Stimulated activated CD8-positive, alpha-beta memory T cell treated with anti-CD3 and anti-CD28 coated beads, Interleukin-12 subunit alpha, Interleukin-12 subunit beta, amount 100 ng/mL, for 4 hours (primary cell): ENCODE measurements at places on chromosomes 4 and X.

DNA sequence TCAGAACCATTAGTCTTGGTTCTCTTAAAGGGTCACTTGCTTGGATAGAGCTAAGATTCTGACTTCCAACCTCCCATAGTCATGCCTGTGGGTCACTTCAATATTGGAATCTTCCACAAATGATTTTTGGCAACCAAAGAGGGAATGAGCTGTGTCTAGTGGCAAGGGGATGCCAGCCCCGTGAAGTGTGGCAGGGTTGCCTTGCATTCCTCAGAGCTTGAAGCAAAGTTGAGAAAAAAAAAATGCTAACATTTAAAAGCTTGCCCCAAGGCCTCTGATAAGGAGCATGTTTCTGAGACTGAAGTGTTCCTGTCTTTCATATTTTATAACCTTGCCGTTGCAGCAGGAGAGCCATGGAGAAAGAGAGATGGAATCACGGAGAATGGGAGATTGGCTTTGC, 120.2 kb downstream of the PAPSS1 start:
- DNase-seq: no peak

DNA sequence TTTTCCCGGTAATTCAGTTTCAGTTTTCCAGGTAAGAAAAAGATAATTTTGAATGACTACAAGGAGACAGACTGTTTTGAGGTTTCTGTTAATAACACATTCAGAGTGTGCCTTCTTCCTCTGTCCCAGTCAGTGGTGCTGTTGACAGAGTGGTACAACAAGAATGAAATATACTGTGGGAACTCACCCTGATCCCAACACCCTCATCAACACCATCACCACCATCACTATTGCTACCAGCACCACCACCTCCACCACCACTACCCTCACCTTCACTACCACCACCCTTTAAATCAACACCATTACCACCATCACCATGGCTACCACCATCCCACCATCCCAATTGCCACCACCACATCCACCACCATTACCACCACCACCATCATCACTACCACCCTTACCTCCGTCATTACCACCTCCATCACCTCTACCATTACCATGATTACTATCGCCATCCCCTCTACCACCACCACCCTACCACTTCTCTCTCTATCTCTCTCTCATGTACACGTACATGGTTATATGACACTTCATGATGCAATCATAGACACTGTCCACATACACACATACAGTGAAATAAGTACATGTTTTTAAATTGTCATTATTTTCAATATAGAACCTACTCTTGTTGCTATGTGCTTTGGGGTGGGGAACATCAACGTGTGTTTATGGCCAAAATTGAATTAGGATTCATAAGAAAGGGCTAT, 91.5 kb downstream of the MAMLD1 start:
- DNase-seq: no peak

DNA sequence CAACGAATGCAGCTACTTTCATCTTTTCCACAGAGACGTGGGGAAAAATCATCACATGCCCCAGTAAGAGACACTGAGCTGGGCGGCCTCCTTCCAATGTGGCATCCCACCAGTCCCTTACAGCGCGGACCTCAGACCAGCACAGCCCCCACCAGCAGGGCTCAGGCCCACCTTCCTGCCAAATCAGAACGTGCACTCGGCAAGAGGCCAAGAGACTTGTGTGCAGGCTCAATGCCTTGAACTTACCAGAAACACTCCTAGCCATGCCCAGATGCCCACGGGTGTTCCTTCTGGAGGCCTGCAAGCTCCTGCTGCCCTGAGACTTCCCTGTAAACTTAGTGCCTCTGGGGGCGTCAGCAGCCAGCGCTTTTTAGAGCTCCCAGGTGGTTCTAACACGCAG, 31.2 kb downstream of the WDR1 start:
- DNase-seq: no peak

GRCh38 chrX:107678957-107679740, 50.8 kb downstream of the PRPS1 start:
- peak; percentile 17 for DNase-seq

GRCh38 chr4:150591406-150591805, 9.5 kb downstream of the MAB21L2 start:
- DNase-seq: no peak

- no peak for DNase-seq
These were observed 1.4 kb downstream of the HELT start for GRCh38 chr4:185019456-185020292.

GRCh38 chr4:80071604-80072227, 1.3 kb downstream of the ANTXR2 start:
- DNase-seq: no peak

DNA sequence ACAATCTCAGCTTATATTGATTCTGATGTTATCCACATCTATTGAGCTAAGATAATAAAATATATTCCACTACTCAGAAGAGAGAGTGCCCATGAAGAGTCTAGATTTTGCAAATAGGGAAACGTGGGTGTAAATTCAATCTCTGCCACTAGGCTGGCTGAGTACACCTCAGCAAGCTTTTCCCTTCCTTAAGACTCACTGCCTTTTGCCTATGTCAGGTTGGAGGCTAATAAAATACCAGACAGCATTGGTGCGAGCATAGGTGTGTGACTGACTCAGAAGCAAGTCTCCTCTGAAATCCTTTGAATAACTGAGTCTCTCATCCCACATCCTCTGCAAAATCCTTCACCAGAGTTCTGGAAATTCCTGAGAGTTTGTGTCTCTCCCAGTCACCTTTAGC, 405.4 kb upstream of the CPEB2 start:
- no peak for DNase-seq

- no peak for DNase-seq
These were observed 118.9 kb downstream of the SLC10A6 start for GRCh38 chr4:86730310-86730709.

DNA sequence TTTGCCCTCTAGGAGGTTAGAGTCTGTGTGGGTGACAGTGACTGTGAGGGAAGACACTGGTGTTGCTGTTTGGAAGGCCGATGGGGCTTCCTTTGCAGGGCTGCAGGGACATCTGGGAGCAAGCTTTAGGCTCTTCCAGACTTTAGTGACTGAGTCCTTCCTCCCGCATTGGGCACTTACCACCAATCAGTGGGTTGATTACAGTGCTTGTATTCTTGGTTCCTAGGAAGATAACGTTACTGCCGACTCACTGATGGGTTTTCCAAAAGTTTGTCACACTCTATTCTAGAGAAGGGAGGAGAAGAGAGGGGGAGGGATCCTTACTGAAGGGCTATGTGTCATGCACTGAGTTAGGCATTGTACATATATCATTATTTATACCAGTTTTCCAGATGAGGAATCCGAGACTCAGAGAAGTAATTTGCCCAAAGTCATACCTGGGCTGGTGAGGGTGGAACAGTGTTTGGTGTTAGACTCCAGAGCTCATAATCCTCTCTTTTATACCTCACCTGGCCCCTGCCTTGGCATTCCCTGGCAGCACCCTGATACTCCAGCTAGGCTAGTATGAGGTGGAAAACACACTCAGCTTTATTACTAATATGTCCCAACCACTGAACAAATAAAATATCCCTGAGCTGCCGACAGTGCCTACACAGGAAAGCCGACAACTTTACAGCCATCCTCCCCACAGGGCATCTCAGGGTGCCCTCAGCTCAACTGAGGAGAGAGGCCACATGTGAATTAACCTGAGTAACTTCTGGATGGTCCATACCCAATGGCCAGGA, 3.8 kb downstream of the CHST7 start:
- DNase-seq: no peak
